ENCODE measurements at places on chromosomes 4 and X.

GRCh38 chr4:103719830-103720207, at the start of gene TACR3:
TACR3 (minus strand) TSS chr4:103719985; CDS start chr4:103719675, 310 bp downstream.
- no peak for DNase-seq

GRCh38 chrX:18828832-18829404, 121.5 kb downstream of the PPEF1 start:
- DNase-seq = no peak

- DNase-seq = no peak
Observed at GRCh38 chr4:566508-567295, 9.4 kb downstream of the TMEM271 start.

DNA sequence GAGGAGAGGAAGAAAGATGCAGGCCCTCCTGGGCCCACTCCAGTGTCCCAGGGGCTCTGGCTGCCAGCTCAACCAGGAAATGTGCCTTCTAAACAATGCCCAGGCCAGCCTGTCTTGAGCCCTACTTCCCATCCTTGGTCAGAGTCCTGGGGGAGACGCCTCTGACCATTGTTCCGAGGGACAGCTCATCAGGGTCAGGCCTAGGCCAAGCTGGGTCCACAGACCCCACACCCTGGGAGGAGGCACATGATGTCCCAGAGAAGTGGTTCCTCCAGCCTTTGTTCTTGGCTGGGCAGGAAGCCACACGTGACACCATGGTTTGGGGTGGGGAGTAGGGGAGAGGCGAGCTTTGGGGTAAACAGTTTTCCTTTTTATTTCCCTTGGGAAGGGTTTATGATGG, 102.5 kb downstream of the EFNB1 start:
- DNase-seq = no peak
